Stimulated activated CD4-positive, alpha-beta T cell treated with anti-CD3 and anti-CD28 coated beads, TNF-alpha, amount 100 ng/mL, for 4 hours (primary cell): ENCODE measurements at places on chromosomes 2 and 18.

GRCh38 chr18:34694591-34695165 lies 15.4 kb upstream of the DTNA start:
- DNase-seq, result no peak

DNA sequence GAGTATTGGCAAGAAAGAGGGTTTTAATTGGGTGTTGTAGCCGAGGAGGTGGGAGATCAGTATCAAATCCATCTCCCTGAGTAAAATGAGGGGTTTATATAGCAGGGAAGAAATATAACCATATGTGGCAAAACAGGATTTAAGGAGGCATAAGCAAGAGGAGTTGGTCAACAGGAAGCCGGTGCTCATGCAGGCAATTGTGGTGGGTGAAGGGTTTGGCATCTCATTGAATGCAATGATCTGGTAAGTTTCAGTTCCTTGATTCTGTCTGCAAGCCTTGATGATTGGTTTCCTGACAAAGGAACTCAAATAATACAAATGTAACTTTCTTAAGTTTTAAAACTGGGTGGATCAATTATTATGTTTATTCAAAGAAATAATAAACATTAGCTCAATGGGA lies 564.4 kb upstream of the LINC00305 start:
- DNase-seq, result no peak

DNA sequence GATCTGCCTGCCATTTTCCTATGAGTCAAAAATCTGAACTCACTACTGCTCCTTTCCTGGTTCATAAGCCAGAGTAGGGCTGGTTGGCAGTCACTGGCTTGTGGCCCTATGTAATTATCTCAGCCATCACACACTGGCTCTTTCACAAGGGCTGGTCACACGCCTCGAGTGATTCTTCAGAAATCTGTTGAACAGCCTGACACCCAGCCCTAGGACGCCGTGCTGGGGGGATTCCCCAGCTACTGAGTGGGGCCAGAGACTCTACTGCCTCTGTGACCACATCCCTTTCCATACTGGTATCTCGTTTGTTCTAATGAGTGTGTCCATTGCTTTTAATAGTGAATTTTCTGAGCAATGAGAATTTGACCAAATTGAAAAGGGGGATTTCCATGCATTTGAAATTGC lies 45.8 kb upstream of the RBM44 start:
- no peak for DNase-seq

GRCh38 chr2:38415728-38416291 lies 38.7 kb upstream of the ATL2 start:
- no peak for DNase-seq

- DNase-seq, result no peak
These were observed 197.1 kb downstream of the SMAD7 start for GRCh38 chr18:48753691-48754090.

GRCh38 chr2:104848526-104848925 lies 5.4 kb upstream of the POU3F3 start:
- no peak for DNase-seq

DNA sequence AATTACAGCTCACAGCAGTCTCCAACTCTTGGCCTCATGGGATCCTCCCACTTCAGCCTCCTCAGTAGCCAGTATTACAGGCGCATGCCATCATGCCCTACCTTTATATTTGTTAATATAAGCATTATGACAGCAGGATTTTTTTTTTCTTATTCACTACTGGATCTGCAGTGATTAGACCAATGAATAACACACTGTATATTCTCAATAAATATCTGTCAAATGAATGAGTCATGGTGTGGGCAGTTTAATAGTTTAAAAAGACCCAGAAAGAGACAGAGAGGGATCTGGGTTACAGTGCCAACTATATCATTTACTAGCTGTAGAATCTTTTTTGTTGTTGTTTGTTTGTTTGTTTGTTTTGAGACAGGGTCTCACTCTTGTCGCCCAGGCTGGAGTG lies 62.4 kb upstream of the LTBP1 start:
- no peak for DNase-seq

GRCh38 chr18:23835506-23835905 lies 146.3 kb downstream of the LAMA3 start:
- DNase-seq, result no peak

- DNase-seq, result no peak
These were observed 1.2 kb downstream of the IDH1 start for GRCh38 chr2:208253600-208254117.

DNA sequence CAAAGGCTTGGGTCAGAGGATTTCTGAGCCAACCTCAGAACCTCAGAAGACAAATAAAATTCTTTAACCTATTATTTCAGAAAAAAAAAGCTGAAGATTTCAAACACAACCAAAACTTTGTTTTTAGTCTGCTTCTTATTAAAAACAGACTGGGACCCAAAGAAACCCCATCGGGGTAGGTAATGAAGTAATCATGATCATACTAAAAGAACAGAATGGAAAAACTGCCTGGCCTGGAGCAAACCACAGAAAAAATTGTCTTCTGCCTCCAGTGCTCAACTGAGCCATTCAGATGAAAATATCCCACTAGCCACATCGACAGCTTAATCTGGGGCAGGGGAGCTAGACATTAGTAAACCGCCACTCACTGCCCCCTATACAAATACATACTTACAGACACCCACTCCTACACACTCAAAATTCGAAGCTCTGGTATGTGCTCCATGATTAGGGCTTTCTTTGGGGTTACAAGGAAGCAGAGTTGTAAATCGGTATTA lies 76.5 kb downstream of the SDC1 start:
- DNase-seq, result no peak

GRCh38 chr2:77479395-77479794 lies 42.8 kb downstream of the LRRTM4 start:
- DNase-seq, result no peak

- DNase-seq, result no peak
These were observed 55.9 kb upstream of the RPE start for GRCh38 chr2:209946539-209946938.

DNA sequence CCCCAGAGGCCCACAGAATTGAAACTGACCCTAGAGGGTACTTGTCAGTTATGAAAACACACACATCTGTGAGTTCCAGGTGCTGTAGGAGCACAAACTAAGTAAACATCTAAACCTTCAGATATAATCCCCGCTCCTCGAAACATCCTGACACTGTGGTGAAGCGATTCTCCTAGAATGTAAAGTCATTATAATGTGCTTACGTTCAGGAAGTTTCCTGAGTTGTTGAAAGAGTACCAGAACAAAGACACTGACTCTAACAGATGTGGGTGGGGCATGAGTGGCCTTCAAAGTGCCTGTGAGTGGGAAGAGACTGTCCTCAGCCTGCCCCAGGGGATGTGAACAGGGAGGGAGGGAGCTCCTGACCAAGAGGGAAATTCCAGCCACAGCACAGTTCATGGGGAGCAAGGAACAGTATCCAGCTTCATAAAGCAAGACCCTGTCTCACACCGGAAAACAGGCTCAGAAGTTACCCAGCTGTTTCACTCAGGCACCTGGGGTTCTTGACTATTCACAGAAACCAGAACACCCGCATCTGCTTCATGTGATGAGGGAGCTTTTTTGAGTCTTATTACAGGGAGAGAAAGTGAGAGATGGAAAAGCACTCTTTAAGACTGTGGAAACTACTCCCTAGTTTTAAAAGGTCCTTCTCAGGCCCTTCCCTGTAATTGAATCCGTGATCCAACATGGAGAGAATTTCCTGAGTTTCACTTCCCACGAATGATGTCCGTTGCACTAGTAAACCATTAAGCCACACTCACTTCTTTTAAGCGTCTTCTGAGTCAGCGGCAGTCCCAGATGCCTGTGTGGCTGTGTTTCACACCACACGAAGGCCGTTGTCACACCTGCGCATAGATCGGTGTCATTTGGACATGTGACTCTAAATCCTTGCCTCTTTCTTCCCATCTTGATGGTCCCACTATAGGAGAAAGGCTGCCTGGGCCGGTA lies 88.6 kb upstream of the EML6 start:
- DNase-seq, result no peak

GRCh38 chr2:240436683-240437550 lies 1.5 kb downstream of the GPC1 start:
- DNase-seq, result no peak

DNA sequence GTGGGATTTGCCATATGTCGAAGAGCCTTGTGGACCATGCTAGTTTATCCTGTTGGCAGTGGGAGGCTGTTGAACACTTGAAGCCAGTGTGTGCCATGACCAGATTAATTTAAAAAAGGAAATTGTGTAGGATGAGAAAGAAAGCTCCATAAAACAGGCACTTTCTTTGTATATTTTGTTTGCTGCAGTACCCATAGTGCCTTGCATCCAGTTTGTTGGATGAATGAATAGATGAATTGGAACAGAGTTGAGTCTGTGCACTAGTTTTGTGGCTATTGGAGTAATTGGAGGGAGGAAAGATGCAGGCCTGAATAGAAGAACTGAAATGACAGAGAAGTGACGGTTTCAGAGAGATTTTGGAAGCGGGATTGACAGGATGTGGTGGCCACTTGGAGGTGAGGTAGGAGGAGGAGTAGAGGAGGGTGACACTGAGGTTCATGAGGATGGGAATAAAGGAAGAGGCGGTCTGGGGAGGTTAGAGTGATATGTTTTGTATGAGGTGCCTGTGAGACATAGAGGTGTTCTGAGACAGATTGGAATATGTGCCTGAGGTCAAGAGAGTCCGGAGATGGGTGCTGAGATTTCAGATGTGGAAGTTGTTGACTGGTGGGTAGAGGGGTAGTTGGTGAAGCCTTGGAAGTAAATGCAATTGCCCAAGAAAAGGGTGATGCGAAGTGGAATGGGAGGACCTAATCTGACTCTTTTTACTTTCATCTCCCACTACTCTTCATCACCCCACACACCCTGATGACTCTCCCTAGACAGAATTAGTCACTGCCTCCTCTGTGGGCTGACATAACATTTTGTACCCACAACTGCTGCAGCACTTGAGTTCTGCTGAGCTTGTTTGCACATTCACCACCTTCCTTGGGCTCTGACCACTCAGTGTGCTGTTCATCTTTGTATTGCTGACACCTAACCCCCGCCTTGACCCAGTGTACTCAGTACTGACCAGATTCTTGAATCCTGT lies 5.1 kb downstream of the DGUOK start:
- peak; percentile 20 for DNase-seq

GRCh38 chr2:131055169-131056065 lies 37.8 kb downstream of the FAM168B start:
- DNase-seq, result no peak

GRCh38 chr18:76450452-76451395 lies 44.3 kb downstream of the ZNF516 start:
- no peak for DNase-seq

- no peak for DNase-seq
These were observed 515.3 kb upstream of the DCC start for GRCh38 chr18:51824746-51825145.

DNA sequence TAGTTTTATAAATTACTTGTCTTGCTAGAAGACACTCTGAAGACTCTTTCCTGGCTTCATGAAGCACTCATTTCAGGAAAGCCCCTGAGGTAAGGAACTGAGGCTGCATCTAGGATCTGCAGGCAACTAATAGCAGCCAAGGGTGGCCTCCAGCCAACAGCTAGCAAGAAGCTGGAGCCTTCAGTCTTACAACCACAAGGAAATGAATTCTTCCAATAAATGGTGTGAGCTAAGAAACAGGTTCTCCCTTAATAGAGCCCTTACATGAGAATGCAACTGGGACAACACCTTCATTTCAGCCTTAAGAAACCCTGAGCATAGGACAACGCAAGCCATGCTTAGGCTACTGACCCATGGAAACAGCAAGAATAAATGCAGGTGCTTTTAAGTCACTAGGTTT lies 254.6 kb upstream of the RBBP8 start:
- no peak for DNase-seq

- DNase-seq, result no peak
These were observed 89.5 kb upstream of the HNRNPA3 start for GRCh38 chr2:177123048-177123447.

GRCh38 chr2:148303161-148303560 lies 282.3 kb downstream of the MBD5 start:
- DNase-seq, result no peak

GRCh38 chr2:176652300-176653182 lies 383.3 kb downstream of the MTX2 start:
- no peak for DNase-seq

GRCh38 chr2:201781557-201782051 lies 871 bp upstream of the ALS2 start:
- no peak for DNase-seq

DNA sequence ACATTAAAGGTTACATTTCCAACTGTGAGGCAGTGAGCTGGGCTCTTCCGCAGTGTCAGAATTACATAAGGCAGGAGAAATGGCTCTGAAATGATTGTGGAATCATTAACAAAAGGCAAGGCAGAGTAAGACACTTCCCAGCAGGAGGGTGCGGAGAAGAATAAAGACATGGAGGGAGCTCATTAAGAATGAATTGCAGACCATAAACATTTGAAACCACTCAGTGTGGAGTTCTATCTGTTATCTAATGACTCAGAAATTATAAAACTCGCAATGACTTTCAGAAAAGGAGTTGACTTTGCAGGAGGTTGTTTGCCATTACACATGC lies 77.0 kb downstream of the SMIM21 start:
- no peak for DNase-seq

GRCh38 chr2:96537734-96538486 lies 1.4 kb downstream of the ARID5A start:
- no peak for DNase-seq

DNA sequence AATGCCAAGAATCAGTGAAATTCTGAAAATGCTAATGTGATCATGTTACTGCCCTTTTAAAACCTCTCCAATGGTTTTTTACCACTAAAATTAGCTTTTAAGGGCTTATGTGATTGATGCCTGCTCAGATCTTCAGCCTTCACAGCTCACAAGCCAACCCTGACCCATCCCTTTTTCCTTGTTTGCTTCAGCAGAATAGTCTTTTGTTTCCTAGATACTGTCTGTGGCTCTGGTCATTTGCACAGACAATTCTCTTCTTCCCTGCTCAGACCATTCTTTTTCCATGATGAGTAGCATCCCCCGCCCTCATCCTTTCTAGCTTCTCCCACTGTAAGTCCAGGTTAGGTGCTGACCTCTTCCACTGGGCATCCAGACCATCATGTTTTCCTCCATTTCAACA lies 164.9 kb upstream of the NT5C1B start:
- no peak for DNase-seq

GRCh38 chr2:72996117-72996502 lies 75.4 kb downstream of the SFXN5 start:
- no peak for DNase-seq

GRCh38 chr2:21912405-21912804 lies 788.6 kb downstream of the TDRD15 start:
- DNase-seq, result no peak

- DNase-seq, result no peak
These were observed 73.0 kb upstream of the SMIM21 start for GRCh38 chr18:75500545-75500944.
